ENCODE measurements at places on chromosomes 6 and 20. TPM values are rescaled to one million over a fixed set of nuclear protein-coding genes. Genes with fewer than 3 reads are reported as not detected.

The PCED1A gene
- 30.2 TPM for total RNA-seq

The TINAG gene
- not detected for total RNA-seq

The PTCHD4 gene
- total RNA-seq, result not detected

The TCP11 gene
- not detected for total RNA-seq

The DACT2 gene
- 0.20 TPM for total RNA-seq

The NNAT gene
- total RNA-seq, result not detected

The XKR7 gene
- total RNA-seq, result not detected

The IL17F gene
- total RNA-seq, result not detected

The ATP6V1G2 gene
- total RNA-seq, result 0.64 TPM

The PRL gene
- total RNA-seq, result not detected

The VSX1 gene
- 1.2 TPM for total RNA-seq

The SLC22A7 gene
- not detected for total RNA-seq

The PCNA gene
- total RNA-seq, result 416 TPM

The CASS4 gene
- not detected for total RNA-seq

The KCNK15 gene
- 0.74 TPM for total RNA-seq

The COL21A1 gene
- total RNA-seq, result 0.76 TPM

The FAM217A gene
- not detected for total RNA-seq

The VSTM2L gene
- 10.5 TPM for total RNA-seq

The BMP7 gene
- 0.72 TPM for total RNA-seq

The SLC22A1 gene
- total RNA-seq, result 2.5 TPM

The ADAM33 gene
- 0.03 TPM for total RNA-seq

The SLC22A3 gene
- 41.5 TPM for total RNA-seq

The TNFRSF6B gene
- 0.67 TPM for total RNA-seq

The SLC13A3 gene
- not detected for total RNA-seq

The MPC1 gene
- 5.3 TPM for total RNA-seq

The RAET1L gene
- 0.40 TPM for total RNA-seq

The RWDD1 gene
- 23.9 TPM for total RNA-seq

The NMBR gene
- not detected for total RNA-seq

The ACAT2 gene
- total RNA-seq, result 28.5 TPM

The PPP1R3G gene
- total RNA-seq, result 1.4 TPM

The BPI gene
- total RNA-seq, result not detected

The MLN gene
- total RNA-seq, result not detected

The MLIP gene
- total RNA-seq, result not detected

The OR11A1 gene
- not detected for total RNA-seq

The TFAP2D gene
- not detected for total RNA-seq

The MEA1 gene
- 97.4 TPM for total RNA-seq

The PRPH2 gene
- not detected for total RNA-seq

The OR2J3 gene
- total RNA-seq, result not detected

The PDE7B gene
- total RNA-seq, result 1.4 TPM

The RNF182 gene
- 3.5 TPM for total RNA-seq

The TMEM14B gene
- total RNA-seq, result 175 TPM

The DNAH8 gene
- total RNA-seq, result not detected

The DSP gene
- total RNA-seq, result 32.3 TPM

The NFATC2 gene
- 6.8 TPM for total RNA-seq

The ASIP gene
- not detected for total RNA-seq

The CALHM6 gene
- total RNA-seq, result 0.39 TPM

The HLA-DQB1 gene
- total RNA-seq, result not detected

The MYB gene
- 0.98 TPM for total RNA-seq

The LPA gene
- total RNA-seq, result 0.02 TPM

The COL9A1 gene
- total RNA-seq, result 0.05 TPM

The CALHM4 gene
- not detected for total RNA-seq

The ANGPT4 gene
- total RNA-seq, result 0.01 TPM

The SOD2 gene
- total RNA-seq, result 184 TPM

The PLAGL1 gene
- 7.7 TPM for total RNA-seq
